Colonic mucosa (tissue), 4 donors: ENCODE measurements at places on chromosomes 6 and 20. TPM values are rescaled to one million over a fixed set of nuclear protein-coding genes. Genes with fewer than 3 reads are reported as not detected.
A peak's percentile ranks its signal among the peaks of the same experiment; 100 is the strongest.

GRCh38 chr6:30231067-30231466 is 17.9 kb upstream of the TRIM26 start:
- H3K27me3 ChIP-seq: peaks cover 6% of the 10 kb centered on the region
- H3K36me3 ChIP-seq: no peaks in the 10 kb centered on the region
- DNase-seq: no peak

- H3K36me3 ChIP-seq: no peaks in the 10 kb centered on the region
- H3K27ac ChIP-seq: no peak overlapping the region
- no peak overlapping the region for H3K4me3 ChIP-seq
- no peaks in the 10 kb centered on the region for H3K4me1 ChIP-seq
- H3K27me3 ChIP-seq: no peaks in the 10 kb centered on the region
- no peak for DNase-seq
These were observed 122.1 kb upstream of the TRAF3IP2 start for GRCh38 chr6:111727802-111728201.

DNA sequence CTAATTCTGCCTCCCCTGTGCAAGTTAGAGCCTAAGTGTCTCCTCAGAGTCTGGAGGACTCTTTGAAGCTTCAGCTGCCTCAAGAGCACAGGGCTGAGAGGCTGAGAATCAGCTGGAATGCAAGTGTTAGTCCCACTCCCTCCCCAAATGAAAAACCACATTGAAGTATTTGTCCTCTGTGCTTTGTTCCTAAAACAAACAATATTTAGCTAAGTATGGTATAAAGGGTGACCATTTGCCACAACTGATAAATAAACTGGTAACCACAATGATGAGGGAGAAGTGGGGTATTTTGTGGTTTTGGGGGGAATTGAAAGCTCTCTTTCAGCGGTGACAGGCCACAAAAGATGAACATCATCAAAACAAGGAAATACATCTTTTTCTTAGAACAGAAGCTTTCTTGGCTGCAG is 91.7 kb upstream of the HDDC2 start:
- H3K36me3 ChIP-seq: no peaks in the 10 kb centered on the region
- no peaks in the 10 kb centered on the region for H3K27me3 ChIP-seq
- H3K4me1 ChIP-seq: no peaks in the 10 kb centered on the region
- no peak overlapping the region for H3K4me3 ChIP-seq
- DNase-seq: no peak
- H3K27ac ChIP-seq: no peak overlapping the region

- H3K4me3 ChIP-seq: peak overlapping the region; percentile 24
- H3K27ac ChIP-seq: no peak overlapping the region
- H3K4me1 ChIP-seq: peaks cover 6% of the 10 kb centered on the region
- no peak for DNase-seq
- peaks cover 27% of the 10 kb centered on the region for H3K27me3 ChIP-seq
- no peaks in the 10 kb centered on the region for H3K36me3 ChIP-seq
These were observed 1.0 kb downstream of the SALL4 start for GRCh38 chr20:51801122-51801822.

DNA sequence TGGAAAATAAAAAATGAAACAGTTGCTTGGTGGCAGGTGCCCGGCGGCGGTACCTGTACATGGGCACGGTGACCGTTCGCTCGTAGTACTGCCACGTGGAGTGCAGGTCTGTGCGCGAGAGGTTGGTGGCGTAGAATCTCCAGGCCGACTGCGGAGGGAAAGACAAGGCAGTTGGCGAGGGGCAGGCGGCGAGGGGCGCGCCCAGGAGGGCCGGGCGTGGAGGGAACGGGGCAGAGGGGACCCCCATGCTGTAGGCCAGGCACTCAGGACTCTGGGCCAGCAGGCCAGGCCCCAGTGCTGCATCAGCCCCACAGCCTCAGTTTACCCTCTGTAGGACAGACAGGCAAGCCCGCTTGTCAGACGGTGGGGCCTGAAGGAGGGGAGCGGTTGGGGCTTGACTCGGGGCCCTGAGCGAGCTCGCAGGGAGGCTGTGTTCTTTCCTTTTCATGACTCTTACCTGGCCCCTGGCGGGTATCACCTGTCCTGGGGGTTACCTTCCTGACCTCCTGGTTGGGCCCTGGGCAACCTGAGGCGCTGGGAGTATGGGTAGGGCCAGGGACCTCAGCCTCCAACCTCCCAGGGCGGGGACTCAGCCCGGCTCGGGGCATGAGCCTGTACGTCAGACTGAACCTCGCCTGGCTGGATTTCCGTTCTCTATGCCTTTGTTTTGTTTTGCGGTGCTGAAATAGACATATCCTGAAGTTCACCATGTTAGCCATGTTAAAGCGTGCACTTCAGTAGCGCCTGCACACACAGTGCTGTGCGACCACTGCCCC is 38.5 kb downstream of the KCNQ2 start:
- no peaks in the 10 kb centered on the region for H3K4me1 ChIP-seq
- H3K4me3 ChIP-seq: no peak overlapping the region
- no peaks in the 10 kb centered on the region for H3K36me3 ChIP-seq

GRCh38 chr6:126181173-126181741 is 158.7 kb upstream of the CENPW start:
- H3K4me1 ChIP-seq: no peaks in the 10 kb centered on the region
- DNase-seq: no peak
- H3K4me3 ChIP-seq: no peak overlapping the region
- H3K27ac ChIP-seq: no peak overlapping the region
- H3K27me3 ChIP-seq: no peaks in the 10 kb centered on the region

GRCh38 chr20:24318569-24319352 is 150.7 kb upstream of the SYNDIG1 start:
- DNase-seq: no peak
- H3K4me1 ChIP-seq: no peaks in the 10 kb centered on the region
- no peaks in the 10 kb centered on the region for H3K27me3 ChIP-seq
- H3K36me3 ChIP-seq: no peaks in the 10 kb centered on the region
- H3K27ac ChIP-seq: no peak overlapping the region

DNA sequence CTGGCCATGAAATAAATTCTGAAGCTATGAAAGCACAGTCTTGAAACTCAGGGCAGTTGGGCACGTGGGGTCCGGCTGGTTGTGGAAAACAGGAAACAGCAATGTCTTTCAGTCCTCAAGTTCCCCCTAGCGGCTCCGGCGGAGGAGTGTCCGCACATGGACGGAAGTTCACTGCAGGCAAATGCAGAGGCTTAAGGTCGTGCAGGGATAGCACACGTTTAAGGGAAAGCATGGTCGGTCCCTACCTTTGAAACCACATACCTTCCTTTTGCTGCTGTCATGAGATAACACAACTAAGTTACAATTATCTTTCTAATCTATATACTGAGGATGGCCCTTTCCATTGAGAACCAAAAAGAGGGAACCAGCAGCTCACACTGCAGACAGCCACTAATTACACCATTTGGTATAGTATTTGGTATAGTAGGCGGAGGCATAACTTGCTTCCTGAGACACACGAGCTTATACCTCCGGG is 52.6 kb upstream of the NFATC2 start:
- peak; percentile 86 for DNase-seq
- no peaks in the 10 kb centered on the region for H3K36me3 ChIP-seq
- H3K27me3 ChIP-seq: no peaks in the 10 kb centered on the region
- H3K4me3 ChIP-seq: no peak overlapping the region
- H3K4me1 ChIP-seq: no peaks in the 10 kb centered on the region

DNA sequence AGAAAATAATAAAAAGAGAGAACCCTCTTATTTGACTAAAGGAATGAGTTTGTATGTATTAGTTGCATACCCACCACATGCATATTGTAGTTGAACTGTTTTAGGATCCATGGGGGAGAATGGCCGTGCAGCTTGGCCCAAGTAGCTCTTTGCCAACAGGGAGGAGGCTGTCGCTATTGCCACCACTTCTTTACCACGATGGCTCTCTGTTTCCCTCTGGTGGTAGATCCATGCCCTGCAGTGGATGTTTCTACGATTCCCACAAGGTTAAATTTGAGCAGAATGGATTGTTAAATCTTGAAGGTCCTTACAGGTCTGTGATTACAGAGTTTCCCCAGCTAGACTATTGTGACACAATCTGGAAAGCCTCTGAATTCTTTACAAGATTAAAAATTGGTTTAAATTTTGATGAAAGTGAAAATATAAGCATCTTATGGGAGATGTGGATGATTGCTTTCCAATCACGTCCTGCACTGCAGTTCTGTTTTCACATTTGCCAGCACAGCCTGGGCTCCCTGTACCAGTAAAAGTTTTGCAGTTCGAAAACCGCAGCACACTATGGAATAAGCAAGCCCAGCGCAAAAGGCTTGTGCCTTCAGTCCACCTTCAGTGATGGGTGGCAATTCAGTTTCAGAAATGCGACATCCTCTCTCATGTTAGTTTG is 34.4 kb upstream of the FNDC1 start:
- H3K36me3 ChIP-seq: no peaks in the 10 kb centered on the region
- no peaks in the 10 kb centered on the region for H3K4me1 ChIP-seq
- H3K27ac ChIP-seq: no peak overlapping the region
- no peaks in the 10 kb centered on the region for H3K27me3 ChIP-seq

- H3K4me3 ChIP-seq: no peak overlapping the region
- no peaks in the 10 kb centered on the region for H3K4me1 ChIP-seq
- no peak for DNase-seq
- no peak overlapping the region for H3K27ac ChIP-seq
These were observed 17.6 kb downstream of the CAPN11 start for GRCh38 chr6:44176130-44176761.

- no peaks in the 10 kb centered on the region for H3K4me1 ChIP-seq
- H3K27me3 ChIP-seq: no peaks in the 10 kb centered on the region
- no peaks in the 10 kb centered on the region for H3K36me3 ChIP-seq
- H3K27ac ChIP-seq: no peak overlapping the region
These were observed 568.2 kb downstream of the HDGFL1 start for GRCh38 chr6:23137611-23138010.

Gene DEF6
- total RNA-seq: 8.1 TPM

Gene MLN
- total RNA-seq: not detected

Gene PRKN
- 3.7 TPM for total RNA-seq

Gene DEFB115
- total RNA-seq: not detected

Gene ANKS1A
- 26.0 TPM for total RNA-seq

Gene CST5
- total RNA-seq: not detected

Gene QKI
- total RNA-seq: 9.1 TPM

Gene FKBP1A
- 310 TPM for total RNA-seq

Gene CCND3
- total RNA-seq: 86.2 TPM
